ENCODE measurements at places on chromosomes 3 and 15.
A peak's percentile ranks its signal among the peaks of the same experiment; 100 is the strongest.

- DNase-seq = no peak
Observed at GRCh38 chr3:64901522-64901885, 213.7 kb upstream of the ADAMTS9 start.

- no peak for DNase-seq
Observed at GRCh38 chr15:65901336-65901735, 32.0 kb downstream of the RAB11A start.

GRCh38 chr3:192038726-192039125, 577.8 kb downstream of the PYDC2 start:
- DNase-seq = no peak

GRCh38 chr3:67617518-67617917, 36.9 kb downstream of the SUCLG2 start:
- DNase-seq = no peak

- DNase-seq = no peak
Observed at GRCh38 chr3:87996882-87997281, 61.9 kb downstream of the CGGBP1 start.

DNA sequence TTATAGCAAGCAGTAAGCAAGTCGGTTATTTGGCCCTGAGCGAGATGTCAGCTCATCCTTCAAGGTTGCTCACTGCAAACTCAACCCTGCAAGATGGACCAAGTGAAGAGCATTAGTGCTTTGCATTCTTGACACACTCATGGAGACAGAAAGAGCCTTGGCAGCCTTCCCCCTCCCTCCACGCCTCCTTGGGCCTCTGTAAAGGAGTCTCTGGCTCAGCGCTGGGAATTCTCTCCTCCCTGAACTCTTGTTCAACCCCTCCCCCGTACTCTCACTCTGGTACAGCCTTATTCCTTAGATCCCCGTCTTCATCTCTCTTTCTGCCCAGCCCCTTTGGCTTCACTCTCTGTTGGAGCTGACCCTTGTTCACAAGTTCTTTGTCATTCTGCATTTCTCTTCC, 2.2 kb upstream of the CX3CR1 start:
- no peak for DNase-seq

- no peak for DNase-seq
Observed at GRCh38 chr3:14139771-14140170, 14.9 kb downstream of the TMEM43 start.

GRCh38 chr15:49814709-49815108, 193.9 kb downstream of the DTWD1 start:
- DNase-seq = no peak

DNA sequence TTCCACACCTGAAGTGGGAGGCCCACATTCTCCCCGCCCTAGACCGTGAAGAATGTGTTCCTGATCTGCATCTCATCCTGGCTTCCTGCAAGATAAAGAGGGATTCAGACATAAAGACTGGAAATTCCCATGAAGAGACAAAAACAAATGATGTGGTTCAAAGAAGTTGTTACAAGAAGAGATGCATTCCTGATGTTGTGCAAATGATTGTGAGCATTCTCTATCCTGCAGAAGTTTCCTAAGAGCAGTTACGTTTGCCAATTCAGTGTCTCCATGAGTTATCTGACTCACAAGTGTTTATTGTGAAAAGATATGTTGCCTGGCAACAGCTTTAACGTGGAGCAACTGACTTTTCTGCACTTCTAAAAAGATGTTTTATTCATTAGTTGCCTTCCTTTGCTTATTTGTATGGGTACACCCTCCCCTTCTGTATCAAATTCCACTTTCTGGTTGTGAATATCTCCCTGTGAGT, 107.8 kb downstream of the ZIC4 start:
- DNase-seq = no peak

- no peak for DNase-seq
Observed at GRCh38 chr15:25180606-25181292, 226.0 kb downstream of the SNRPN start.

DNA sequence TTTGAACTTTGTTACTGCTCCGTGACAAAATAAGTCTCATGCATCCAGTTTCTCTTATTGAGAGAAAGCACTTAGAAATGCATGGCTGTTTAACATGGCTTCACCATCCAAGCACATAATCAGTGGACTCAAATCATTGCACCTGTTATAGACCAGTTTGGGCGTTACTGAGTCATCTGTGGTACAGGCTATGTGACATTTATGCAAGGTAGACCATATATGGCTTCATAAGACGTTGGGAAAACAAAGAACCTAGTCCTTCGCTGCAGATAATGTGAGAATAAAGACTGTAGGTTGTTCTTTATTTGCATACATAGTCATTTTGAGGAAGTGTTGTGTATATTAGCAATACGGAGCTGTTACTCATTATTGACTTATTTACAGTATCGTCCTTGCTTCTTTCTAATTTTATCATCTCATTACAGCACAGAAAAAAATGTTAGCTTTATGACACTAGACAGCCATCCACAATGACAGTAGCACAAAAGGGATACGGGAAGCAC, 374.7 kb downstream of the IL5RA start:
- DNase-seq = no peak

DNA sequence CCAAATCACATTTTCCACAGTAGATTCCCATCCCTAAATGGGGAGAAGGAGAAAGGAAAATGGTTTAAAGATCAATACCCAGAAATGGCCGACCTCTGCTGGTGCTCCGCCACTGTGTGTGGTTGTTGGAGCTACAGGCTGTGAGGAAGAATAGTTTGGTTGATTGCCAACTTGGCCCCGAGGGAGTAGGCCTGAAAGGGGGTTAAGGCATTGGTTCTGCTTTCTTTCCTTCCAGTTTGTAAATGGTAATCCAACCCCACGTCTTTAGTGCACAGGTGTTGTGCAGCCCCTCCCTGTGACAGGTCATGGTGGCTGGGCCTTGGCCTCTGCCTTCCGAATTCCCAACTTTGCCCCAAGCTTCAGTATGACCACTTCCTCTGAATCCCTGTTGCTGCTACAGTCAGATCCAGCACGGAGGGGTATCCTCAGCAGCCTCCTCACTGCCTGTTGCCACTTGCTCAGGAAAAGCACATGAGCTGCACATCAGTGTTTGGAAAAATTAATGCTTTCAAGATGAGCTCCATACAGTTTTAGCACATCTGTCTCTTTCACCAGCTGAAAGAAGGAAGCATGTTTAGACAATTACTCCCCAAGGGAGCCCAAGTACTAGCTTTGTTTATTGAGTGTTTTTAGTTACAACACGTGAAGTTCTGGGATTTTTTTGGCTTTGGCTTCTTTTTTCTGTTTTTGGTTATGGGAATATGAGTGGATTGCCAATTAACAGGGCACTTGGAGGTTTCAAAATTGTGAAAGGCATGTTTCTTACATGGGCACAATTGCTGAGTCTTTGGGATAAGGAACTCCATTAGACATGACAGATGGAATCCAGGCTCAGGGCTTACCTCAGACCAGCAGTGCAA, 92.3 kb upstream of the ROPN1 start:
- DNase-seq = no peak

GRCh38 chr15:70442616-70443321, 320.6 kb downstream of the UACA start:
- DNase-seq = no peak

GRCh38 chr3:194447161-194447560, 39.6 kb downstream of the ATP13A3 start:
- DNase-seq = no peak

GRCh38 chr3:161221806-161222600, 892 bp downstream of the NMD3 start:
- peak; percentile 28 for DNase-seq

GRCh38 chr15:48380198-48380597, 49.0 kb downstream of the DUT start:
- DNase-seq = no peak

DNA sequence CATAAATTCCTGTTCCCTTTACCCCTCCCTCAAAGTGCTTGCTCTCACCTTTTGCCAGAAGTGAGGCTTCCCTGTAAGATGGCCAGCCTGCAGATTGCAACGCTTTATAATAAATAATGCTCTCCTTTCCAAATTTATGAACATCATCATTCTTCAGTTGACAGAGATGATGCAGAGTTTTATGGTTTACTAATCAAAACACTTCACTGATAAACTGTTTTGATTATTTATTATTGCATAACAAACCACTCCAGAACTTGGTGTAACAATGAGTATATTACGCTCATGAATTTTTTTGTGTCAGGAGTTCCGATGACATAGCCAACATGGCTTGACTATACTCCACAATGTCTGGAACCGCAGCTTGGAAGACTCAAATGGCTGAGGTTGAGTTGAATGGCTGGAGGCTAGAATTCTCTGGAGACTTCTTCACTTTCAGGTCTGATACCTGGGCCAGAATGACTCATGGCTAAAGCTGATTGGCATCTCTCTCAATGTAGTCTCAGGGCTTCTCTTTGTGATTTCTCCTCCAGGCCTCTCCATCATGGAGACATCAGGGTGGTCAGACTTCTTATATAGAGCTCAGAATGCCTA, 27.3 kb upstream of the TGFBR2 start:
- no peak for DNase-seq

DNA sequence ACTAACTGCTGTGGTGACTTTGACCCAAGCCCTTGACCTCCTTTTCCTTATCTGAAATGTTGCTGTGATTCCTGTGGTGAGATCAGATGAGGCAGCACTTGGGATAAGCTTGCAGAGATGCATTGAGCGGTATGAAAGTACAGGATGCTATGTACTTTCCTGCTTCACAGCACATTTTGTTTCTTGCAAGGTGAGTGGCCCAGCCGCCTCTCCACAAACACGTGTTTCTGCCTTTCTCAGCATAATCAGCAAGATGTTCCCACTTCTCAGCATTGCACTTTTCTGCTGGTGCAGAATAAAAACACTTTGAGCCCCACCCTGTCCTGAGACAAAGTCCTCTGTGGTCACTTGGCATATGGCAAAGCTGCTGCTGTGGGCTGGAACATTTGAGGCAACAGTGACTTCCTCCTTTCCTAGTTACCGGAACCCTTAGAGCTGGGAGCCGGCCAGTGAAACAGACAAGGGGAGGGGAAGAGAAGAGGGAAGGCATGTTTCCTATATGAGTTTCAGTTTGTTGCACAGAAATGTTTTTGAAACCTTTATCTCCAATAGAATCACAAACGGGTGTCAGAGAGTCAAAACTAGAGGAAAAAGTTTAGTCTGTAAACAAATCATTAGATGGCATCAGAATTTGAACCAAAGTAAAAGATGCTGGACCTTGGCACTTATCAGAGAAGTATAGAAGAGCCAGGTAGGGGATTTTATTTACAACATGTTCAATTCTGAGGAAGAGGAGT, 5.0 kb downstream of the NUDT16 start:
- DNase-seq = no peak

DNA sequence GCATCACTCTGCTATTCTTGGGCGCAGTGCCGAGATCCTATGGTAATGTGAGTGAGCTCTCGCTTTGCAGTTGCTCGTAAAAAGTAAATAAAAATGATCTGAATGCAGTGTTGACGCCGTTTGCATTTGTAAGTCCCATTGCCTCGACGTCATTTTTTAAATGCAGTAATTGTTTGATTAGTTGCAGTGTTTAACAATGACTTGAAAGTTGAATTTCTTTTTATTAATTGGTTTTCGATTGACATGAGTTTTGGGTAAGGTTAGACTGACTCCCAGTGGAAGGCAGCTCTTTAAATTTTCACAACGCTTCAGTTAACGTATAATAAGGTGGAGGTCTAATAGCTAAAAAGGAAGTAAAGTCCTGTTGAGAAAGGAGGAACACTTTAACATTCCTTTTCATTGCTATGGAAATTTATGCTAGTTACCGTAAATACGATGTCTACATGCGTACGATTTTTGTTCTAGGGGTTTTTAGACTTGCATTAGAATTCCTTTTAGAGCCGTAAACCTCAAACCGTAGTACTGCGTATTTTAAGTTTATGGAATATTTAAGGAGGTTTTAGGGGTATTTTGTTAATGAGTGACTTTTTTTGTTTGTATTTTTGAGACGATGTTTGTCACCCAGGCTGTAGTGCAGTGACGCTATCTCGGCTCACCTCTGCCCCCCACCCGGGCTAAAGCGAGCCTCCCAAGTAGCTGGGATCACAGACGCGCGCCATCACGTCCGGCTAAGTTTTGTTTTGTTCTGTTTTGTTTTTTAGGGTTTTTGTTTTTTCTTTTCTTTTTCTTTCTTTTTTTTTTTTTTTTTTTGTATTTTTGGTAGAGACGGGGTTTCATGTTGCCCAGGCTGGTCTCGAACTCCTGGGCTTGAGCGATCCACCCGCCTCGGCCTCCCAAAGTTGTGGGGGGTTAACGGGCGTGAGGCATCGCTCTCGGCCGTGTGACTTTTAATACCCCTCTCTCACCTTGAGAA, 1.4 kb downstream of the MORF4L1 start:
- peak; percentile 34 for DNase-seq

DNA sequence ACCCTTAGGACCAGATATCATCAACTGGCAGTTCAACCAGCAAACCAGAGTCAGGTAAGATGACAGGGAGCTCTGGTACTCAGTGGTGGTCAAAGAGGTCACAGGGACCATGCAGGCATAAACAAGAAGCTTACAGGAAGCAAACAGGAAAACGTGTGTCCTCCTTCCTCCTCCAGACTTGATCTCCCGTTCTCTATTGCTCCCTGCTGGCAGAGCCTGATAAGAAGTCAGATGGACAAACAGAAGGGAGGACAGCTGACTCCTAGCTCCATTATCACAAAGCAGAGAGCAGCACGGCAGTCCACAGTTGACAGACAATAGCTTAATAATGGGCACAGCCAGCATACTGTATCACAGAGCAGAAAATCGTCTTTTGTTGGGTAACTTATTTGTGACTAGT, 156.5 kb upstream of the SLC2A2 start:
- no peak for DNase-seq

DNA sequence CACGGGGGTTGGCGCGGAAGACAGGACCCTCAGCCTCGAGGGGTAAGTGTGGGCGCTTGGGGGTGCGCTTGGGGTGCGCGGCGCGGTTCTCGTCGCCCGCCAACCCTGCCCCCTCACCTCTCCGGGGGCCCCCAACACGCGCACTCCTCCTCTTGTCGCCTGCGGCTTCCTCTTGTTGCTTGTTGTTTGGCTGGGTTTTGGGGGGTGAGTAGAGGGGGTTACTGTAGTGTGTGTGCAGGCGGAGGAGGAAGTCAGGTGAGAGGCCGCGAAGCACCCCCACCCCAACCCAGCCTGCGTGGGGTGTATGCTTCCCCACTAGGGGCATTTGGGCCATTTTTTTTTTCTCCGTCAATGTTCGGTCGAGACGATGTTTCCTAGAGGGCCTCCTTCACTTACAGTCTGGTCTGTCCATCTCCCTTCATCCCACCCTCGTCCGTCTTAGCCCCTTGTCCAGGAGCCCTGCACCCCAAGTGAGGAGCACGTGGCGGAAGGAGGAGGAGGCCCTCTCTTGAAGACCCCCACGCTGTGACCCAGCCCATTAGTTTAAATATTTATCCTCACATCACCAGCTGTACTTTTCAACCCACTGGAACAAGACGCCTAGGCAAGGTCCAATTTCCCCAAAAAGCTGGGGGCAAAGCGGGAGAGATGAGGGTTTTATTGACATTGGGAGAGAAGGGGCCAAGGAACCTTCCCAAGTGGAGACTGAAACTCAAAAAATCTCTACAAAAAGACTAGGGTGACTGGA, 20.4 kb upstream of the SATB1 start:
- peak; percentile 50 for DNase-seq

- no peak for DNase-seq
Observed at GRCh38 chr3:154977666-154978065, 102.5 kb upstream of the MME start.
